ENCODE measurements at places on chromosomes 1 and 21. TPM values are rescaled to one million over a fixed set of nuclear protein-coding genes. Genes with fewer than 3 reads are reported as not detected.

The LCE1F gene
- not detected for total RNA-seq

The MGST3 gene
- total RNA-seq: 44.4 TPM

- DNase-seq: no peak
Observed at GRCh38 chr1:18037651-18038050, 69.9 kb upstream of the IGSF21 start.

DNA sequence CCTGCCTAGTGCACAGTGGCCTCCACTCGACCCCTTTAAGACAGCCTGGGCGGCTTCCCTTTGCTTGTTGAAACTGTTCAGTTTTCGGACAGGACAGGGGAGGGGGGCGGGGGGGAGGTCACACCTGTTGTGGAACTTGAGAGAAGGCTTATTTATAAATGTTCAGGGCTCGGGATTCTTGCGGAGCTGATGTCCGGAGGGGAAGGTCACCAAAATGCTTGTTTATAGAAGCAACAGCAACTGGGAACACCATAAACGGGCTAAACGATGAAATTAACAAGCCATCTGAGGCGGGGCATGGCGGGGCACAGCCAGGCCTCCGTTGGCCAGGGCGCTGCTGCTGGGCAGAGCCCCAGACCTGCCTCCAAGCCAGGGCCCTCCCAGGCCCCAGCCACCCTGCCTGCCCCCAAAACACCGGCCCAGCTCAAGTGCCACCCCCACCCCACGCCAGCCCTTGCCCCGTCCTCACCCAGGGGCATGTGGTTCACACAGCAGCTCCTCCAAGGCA, 59.8 kb upstream of the CASZ1 start:
- DNase-seq: no peak

GRCh38 chr21:42751866-42752265, 98.4 kb downstream of the PDE9A start:
- no peak for DNase-seq

- no peak for DNase-seq
Observed at GRCh38 chr1:21689661-21690372, 20.7 kb upstream of the RAP1GAP start.

DNA sequence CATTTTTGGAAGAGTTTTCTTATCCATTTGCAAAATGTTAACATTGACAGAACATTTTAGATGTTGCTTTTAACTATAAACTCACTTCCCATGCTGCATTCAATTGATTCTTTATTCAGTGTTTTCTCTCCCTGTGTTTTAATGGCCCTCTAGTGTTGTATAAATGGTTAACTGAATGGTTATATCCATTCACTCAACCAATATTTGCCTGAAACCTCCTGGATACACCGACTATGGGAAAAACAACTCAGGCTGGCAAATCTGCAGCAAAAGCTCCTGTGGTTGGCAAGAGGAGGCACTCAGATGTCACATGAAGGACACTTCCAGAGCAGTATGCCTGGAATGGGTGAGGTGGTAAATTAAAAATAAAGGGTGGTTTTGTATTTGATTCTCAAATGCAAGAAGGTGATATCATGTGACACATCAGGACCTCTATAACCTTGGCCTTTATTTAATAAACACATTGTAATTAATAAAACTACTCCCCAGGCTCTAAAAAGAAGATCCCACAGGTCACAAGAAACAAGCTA, 107.6 kb downstream of the BCAR3 start:
- DNase-seq: no peak

- DNase-seq: no peak
Observed at GRCh38 chr1:115324649-115325420, 13.2 kb downstream of the NGF start.

DNA sequence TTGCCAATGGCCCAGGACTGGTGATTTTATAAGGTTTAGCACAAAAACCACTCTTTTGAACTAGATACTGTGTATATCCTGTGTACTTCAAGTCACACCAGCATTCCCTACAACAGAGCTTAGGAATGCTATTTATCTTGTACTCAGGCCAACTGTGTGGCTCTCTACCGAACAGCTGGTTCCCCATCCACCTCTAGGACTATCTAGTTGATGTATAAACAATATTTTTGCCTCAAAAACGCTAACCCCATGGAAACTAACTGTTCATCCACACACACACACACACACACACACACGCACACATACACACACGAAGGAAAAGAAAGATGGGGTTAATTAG, 28.7 kb upstream of the SLC45A3 start:
- no peak for DNase-seq

DNA sequence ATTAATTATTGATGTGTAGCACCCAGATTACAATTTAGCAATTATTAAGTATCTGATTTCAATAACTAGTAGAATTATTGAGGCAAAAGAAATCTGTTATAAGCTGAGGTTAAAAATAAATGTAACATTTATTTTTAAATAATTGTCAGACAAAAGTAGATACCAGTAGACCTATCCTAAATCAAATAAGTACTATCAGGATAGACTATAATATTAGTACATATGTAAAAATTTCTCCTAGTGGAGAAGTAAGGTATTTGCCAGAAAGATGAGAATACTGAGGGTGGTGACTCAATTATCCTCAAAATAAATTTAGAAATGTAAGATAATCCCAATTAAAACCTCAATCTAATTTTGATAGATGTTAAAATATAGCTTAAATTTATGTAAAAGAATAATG, 377.8 kb upstream of the CHRM3 start:
- no peak for DNase-seq
